ENCODE measurements at places on chromosomes 2 and 18.

GRCh38 chr18:49250816-49251388 is 209.5 kb downstream of the DYM start:
- DNase-seq, result no peak
- H3K27me3 ChIP-seq, result no peaks in the 10 kb centered on the region
- H3K4me3 ChIP-seq, result no peak overlapping the region
- H3K27ac ChIP-seq, result no peak overlapping the region
- H3K36me3 ChIP-seq, result peaks cover 24% of the 10 kb centered on the region
- H3K4me1 ChIP-seq, result peaks cover 7% of the 10 kb centered on the region

DNA sequence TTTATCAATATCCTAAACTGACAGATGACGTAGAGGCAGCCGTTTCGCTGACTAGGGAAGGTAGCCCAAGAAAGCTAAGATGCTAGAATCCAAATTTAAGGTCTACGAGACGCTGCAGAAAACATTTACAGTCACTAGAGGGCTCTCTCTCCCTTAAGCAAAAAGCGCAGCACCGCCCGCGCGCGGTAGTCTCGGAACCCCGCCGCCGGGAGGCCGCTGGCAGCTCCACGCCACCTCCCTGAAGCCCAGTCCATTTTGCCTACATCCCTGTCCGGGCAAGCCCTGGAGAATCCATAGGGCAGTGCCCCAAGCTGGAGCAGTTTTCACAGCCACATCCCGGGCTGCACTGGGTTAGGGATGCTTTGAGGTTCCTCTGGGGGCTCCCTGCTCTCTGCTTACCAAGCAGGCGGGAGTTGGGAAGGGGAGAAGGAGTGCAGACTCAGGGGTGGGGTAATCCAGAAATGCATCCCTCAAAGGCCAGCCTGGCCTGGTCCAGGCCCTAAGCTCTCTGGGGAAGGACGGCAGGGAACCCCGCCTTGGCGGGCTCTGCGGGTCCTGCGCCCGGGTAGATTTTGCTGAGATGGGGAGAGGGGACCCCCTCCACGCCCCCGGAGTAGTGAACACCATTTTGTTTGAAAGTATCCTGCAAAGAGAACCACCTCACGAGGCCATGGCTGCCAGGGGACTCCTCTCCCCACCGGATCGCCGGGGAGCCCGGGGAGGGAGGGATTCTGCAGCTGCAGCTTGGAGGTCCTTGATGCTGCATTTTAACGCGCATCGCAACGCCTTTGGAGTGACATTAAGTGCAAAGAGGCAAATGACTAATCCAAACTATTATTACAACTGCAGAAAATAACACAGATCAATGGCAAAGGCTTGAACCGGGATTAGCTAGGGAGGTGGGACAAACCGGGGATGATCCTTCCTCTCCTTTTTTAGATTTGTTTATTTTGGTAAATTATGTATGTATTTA is 1.3 kb upstream of the DPYSL5 start:
- H3K27me3 ChIP-seq, result peaks cover 55% of the 10 kb centered on the region
- no peaks in the 10 kb centered on the region for H3K36me3 ChIP-seq
- H3K4me1 ChIP-seq, result peaks cover 7% of the 10 kb centered on the region
- DNase-seq, result peak; percentile 59
- no peak overlapping the region for H3K27ac ChIP-seq
- H3K4me3 ChIP-seq, result peak overlapping the region; percentile 21

GRCh38 chr2:100884145-100884621 is 64.2 kb downstream of the NPAS2 start:
- peaks cover 3% of the 10 kb centered on the region for H3K4me1 ChIP-seq
- no peak for DNase-seq
- no peaks in the 10 kb centered on the region for H3K36me3 ChIP-seq
- no peak overlapping the region for H3K27ac ChIP-seq
- H3K4me3 ChIP-seq, result no peak overlapping the region

DNA sequence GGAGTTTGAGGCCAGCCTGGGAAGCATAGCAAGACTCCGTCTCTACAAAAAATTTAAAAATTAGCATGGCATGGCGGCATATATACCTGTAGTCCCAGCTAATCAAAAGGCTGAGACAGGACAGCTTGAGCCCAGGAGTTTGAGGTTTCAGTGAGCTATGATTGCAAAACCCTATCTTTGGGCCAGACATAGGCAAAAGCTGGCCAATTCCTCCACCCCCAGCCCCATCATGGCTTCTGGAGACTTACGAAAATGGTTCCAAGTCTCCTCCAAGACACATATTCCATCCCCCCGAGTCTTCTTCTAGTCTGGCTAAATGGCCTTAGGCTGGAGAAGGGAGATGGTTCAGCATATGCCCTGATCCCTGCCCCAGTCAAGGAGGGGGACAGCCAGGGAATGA is 172.8 kb upstream of the HAAO start:
- DNase-seq, result no peak
- no peaks in the 10 kb centered on the region for H3K4me1 ChIP-seq
- H3K4me3 ChIP-seq, result no peak overlapping the region
- H3K36me3 ChIP-seq, result no peaks in the 10 kb centered on the region
- peaks cover 9% of the 10 kb centered on the region for H3K27me3 ChIP-seq

DNA sequence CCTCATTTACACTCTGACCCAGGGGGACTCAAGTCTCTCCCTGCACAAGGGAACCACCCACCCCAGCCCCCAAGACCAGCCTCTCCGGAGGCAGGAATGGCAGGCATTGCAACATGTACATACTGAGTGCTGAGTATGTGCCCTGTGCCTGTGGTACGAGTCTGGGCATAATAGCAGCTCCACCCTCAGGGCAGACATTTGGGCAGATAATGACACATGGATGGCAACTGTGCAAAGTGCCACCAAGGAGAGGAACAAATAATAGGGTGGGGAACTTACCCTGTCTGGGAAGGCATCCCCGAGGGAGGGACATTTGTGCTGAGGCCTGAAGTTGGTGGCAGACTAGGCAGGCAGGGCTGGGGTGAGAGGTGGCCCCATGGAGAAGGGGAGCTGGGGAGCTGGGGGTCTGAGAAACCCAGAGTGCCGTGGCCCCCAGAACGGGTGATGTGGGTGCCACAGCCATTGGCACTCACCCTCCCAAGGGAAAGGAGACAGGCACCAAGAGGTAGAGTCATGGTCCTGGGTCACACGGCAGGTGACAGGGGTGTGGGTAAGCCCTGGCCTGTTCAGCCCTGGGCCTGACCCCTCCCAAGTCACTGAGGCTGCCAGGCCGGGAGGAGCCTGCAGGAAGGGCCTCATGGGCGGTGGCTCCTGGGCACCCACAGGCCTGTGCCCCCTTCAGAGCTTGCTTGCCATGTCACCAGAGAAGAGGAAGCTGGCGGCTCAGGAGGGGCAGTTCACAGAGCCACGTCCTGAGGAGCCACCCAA is 15.7 kb upstream of the GPR17 start:
- DNase-seq, result no peak
- no peaks in the 10 kb centered on the region for H3K4me1 ChIP-seq
- H3K27ac ChIP-seq, result no peak overlapping the region
- no peaks in the 10 kb centered on the region for H3K27me3 ChIP-seq
- no peak overlapping the region for H3K4me3 ChIP-seq

GRCh38 chr2:3644246-3644525 is 13.8 kb upstream of the ALLC start:
- H3K36me3 ChIP-seq, result no peaks in the 10 kb centered on the region
- no peak overlapping the region for H3K4me3 ChIP-seq
- H3K4me1 ChIP-seq, result no peaks in the 10 kb centered on the region
- H3K27ac ChIP-seq, result no peak overlapping the region
- no peaks in the 10 kb centered on the region for H3K27me3 ChIP-seq

DNA sequence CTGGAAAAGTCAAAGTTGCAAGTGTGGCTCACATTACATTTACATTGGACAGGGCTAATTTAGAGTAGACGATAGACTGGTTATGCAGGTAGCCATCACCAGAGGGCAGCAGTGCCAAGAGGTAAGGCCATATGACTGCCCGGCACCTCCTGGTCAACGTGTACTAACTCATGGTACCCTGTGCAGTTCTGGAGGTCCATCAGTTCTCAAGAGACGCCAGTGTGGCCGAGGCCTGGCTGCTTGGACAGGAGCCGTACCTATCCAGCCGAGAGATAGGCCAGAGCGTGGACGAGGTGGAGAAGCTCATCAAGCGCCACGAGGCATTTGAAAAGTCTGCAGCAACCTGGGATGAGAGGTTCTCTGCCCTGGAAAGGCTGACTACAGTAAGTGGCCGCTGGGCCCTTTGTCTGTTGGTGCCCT is 65.8 kb upstream of the EML6 start:
- H3K27ac ChIP-seq, result peak overlapping the region; percentile 30
- peak; percentile 46 for DNase-seq
- peaks cover 94% of the 10 kb centered on the region for H3K36me3 ChIP-seq

DNA sequence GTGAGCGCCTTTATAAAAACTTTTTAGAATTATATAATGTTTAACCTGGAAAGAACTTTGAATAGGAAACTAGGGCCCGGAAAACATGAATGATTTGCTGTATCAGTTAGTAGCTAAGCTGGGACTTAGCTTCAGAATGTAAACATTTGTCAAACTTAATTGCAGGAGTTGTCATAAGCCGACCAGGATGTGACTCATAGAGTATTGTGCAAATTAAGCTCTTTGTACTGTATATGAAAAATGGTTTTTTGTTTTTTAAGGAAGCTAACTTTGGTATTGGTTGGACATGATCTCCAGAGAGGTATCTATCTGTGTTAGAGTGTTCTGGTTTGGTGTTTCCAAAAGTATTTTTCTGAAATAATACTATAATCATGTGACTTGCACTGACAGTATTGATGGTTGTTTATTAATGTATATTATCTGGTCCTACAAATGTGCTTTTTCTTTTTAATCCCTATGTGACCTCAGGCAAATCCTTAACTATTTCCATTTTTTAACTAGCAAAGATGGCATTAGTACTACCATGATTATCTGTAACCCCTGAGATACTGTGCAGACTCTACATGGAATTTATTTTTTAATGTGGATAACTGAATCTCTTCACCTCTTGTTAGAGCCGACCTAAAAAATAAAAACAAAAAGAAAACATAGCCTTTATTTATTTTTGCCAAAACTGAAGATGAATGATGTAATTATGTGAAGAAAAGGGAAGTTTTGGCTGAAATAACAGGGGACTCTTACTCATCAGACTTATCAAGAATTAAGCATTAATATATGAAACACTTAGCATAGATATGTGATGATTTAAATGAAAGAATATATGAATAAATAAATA is 11.7 kb downstream of the YIPF4 start:
- no peak for DNase-seq
- peaks cover 17% of the 10 kb centered on the region for H3K4me1 ChIP-seq
- H3K4me3 ChIP-seq, result no peak overlapping the region
- no peak overlapping the region for H3K27ac ChIP-seq
- H3K27me3 ChIP-seq, result no peaks in the 10 kb centered on the region
